ENCODE measurements at places on chromosomes 3 and 15. TPM values are rescaled to one million over a fixed set of nuclear protein-coding genes. Genes with fewer than 3 reads are reported as not detected.

DNA sequence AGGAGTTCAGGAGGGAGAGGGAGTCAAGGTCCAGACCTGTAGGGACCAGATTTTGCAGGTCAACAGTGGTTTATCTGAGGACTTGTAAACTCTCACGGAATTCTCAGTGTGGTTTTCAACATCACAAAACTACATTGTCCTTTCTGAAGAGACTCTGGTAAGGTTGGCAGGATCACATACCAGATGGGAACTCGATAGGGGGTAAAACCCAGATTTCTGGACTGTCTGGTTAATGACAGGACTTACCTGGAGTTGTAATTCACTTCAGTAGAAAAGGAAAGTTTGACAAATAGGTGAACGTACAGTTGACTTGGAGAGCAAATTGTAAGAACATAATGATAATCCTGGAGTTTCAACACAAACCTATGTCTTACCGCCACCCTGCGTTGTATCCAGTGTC, 5.3 kb downstream of the ITPR1 start:
- H3K4me1 ChIP-seq: peaks cover 9% of the 10 kb centered on the region
- H3K36me3 ChIP-seq: no peaks in the 10 kb centered on the region
- H3K27ac ChIP-seq: no peak overlapping the region
- DNase-seq: no peak
- H3K4me3 ChIP-seq: no peak overlapping the region
- peaks cover 28% of the 10 kb centered on the region for H3K27me3 ChIP-seq

The EPHB1 gene
- 12.5 TPM for total RNA-seq

DNA sequence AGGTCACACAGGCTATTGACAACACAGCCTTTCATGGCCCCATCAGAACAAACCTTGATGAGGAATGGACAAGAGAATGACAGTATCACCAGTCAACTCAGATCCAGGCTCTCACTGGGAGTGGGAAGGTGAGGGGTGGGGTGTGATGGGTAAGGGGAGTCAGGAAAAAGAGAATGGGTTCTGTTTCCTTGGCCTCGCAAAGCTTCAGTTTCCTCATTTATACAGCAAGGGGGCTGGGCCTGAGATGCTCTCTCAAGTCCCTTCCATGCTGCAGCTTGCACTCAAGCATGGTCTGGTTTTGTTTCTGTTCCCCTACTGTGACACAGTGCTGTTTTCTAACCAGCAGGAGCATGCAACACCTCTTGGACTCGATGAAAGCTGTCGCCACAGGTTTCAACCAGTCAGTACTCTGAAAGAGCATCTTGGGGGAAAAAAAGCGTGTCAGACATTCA, 65.7 kb upstream of the IL12A start:
- no peak overlapping the region for H3K27ac ChIP-seq
- no peak overlapping the region for H3K4me3 ChIP-seq
- no peaks in the 10 kb centered on the region for H3K36me3 ChIP-seq
- H3K4me1 ChIP-seq: no peaks in the 10 kb centered on the region

DNA sequence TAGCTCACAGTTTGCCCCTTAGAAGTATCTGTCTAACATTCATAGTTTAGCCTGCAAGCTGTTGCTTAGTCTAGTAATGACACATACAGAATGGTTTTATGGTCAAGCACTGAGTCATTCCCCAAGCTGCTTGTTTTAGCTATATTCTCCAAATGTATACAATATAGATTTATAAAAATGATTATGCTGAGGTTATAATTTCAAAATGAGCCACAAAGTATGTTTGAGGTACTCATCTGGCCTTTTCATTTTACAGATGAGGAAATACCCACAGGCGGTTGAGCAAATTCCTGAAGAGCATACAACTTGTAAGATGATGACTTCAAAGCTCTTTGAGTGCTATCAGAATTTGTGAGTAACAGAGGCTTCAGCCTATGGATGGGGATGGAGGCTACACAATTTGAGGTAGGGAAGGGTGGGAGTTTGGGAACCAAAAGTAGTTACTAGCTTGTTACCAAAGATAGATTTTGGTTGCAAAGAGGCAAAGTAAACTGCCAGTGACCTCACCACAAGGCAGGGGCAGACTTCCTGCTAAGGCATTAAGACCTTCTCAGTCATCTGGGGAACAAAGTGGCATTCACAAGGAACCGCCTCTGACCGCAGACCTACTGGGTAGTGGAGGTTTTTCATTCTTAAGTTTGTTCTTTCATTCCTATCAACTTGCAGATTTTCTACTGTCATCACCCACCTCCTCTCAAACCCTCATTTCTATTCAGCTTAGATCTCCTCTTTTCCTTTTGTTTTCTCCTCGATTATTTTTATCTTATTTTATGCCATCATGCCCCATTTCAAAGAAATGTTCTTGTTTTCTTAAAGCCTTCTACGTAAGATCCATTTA, 257.2 kb upstream of the NECTIN3 start:
- peak; percentile 2 for DNase-seq
- peaks cover 24% of the 10 kb centered on the region for H3K4me1 ChIP-seq
- H3K27me3 ChIP-seq: no peaks in the 10 kb centered on the region
- peak overlapping the region; percentile 79 for H3K27ac ChIP-seq
- peak overlapping the region; percentile 10 for H3K4me3 ChIP-seq
- H3K36me3 ChIP-seq: no peaks in the 10 kb centered on the region

- no peak for DNase-seq
- no peaks in the 10 kb centered on the region for H3K4me1 ChIP-seq
- no peaks in the 10 kb centered on the region for H3K27me3 ChIP-seq
- H3K4me3 ChIP-seq: no peak overlapping the region
- H3K36me3 ChIP-seq: no peaks in the 10 kb centered on the region
- no peak overlapping the region for H3K27ac ChIP-seq
Measured at GRCh38 chr3:67450153-67450552, 204.3 kb downstream of the SUCLG2 start.

- H3K27ac ChIP-seq: no peak overlapping the region
- H3K27me3 ChIP-seq: no peaks in the 10 kb centered on the region
- H3K36me3 ChIP-seq: no peaks in the 10 kb centered on the region
- no peak for DNase-seq
Measured at GRCh38 chr15:100727291-100727851, 125.0 kb downstream of the ASB7 start.

DNA sequence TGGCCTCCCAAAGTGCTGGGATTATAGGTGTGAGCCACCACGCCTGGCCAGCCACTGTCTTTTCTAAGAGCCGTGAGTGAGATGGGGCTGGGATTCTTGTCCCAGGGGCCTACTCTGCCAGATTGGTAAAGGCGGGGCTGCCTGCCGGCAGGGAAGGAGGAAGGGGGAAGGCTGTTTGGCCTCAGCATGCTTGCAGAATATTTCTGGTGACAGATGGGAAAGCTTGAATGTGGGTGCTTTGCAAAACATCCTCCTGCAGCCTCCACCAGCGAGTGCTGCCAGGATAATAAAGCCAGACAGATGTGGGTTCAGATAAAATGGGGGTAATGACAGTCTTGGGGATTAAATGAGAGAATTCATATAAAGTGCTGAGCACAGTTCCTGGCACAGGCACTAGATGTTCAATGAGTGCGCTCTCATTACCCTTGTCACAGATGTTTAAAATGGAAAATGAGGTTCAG, 19.8 kb upstream of the ACOX2 start:
- peaks cover 4% of the 10 kb centered on the region for H3K36me3 ChIP-seq
- peaks cover 5% of the 10 kb centered on the region for H3K4me1 ChIP-seq
- no peak overlapping the region for H3K27ac ChIP-seq
- H3K27me3 ChIP-seq: no peaks in the 10 kb centered on the region
- no peak overlapping the region for H3K4me3 ChIP-seq
- DNase-seq: no peak

The ZNF106 gene
- total RNA-seq: 69.6 TPM

The SPTBN5 gene
- 1.1 TPM for total RNA-seq

DNA sequence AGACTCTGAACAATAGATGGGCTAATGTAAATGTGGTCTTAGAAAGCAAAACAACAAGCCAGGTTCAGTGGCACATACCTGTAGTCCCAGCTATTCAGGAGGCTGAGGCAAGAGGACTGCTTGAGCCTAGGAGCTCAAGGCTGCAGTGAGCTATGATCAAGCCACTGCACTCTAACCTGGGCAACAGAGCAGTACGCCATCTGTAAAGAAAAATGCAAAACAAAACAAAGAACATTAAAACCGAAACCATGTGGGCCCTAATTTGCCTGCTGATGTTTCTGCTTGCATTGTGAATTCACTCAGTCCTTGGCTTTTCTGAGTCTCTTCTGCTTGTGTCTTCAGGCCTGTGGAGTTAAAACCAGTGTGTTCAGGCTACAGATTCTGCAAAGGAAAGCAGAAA, 56.7 kb downstream of the CCNL1 start:
- no peaks in the 10 kb centered on the region for H3K36me3 ChIP-seq
- H3K4me1 ChIP-seq: peaks cover 21% of the 10 kb centered on the region
- no peak for DNase-seq
- no peak overlapping the region for H3K27ac ChIP-seq
- H3K4me3 ChIP-seq: no peak overlapping the region
- no peaks in the 10 kb centered on the region for H3K27me3 ChIP-seq

The TLR9 gene
- total RNA-seq: not detected

The NCEH1 gene
- 2.3 TPM for total RNA-seq

DNA sequence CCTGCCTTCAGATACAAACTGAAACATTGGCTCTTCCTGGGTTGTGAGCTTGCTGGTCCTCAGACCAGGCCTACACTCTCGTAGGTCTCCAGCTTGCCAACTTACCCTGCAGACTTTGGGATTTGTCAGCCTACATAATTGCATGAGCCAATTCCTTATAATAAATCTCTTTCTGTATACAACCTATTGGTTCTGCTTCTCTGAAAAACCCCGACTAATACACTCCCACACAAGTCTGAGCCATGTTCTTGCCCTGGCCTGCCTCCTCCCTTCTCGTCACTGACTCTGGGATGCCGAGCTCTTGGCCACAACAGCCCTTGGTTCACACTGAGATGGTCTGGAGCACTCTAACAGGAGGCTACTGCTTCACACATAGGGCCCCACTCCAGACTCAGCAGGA, 9.5 kb downstream of the CYP19A1 start:
- no peaks in the 10 kb centered on the region for H3K27me3 ChIP-seq
- no peak overlapping the region for H3K27ac ChIP-seq
- H3K4me3 ChIP-seq: no peak overlapping the region
- H3K36me3 ChIP-seq: no peaks in the 10 kb centered on the region
- H3K4me1 ChIP-seq: no peaks in the 10 kb centered on the region

DNA sequence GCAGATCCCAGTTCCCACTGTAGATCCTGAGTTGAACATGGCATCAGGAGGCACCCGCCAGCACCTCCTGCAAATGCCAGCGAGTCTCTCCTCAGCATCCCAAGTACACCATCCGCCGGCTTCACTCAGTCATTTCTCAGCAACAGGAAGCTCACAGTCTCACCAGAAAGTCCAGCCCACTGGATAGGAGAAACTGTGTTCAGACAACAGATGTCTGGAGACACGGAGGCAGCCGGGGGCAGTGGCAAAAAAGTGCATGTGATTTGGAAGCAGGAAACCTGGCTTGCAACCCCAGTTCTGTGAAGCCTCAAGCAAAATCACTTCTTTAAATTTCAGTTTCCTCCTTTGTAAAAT, 68.7 kb downstream of the SRGAP3 start:
- no peak overlapping the region for H3K4me3 ChIP-seq
- H3K4me1 ChIP-seq: peaks cover 63% of the 10 kb centered on the region
- H3K27ac ChIP-seq: no peak overlapping the region

DNA sequence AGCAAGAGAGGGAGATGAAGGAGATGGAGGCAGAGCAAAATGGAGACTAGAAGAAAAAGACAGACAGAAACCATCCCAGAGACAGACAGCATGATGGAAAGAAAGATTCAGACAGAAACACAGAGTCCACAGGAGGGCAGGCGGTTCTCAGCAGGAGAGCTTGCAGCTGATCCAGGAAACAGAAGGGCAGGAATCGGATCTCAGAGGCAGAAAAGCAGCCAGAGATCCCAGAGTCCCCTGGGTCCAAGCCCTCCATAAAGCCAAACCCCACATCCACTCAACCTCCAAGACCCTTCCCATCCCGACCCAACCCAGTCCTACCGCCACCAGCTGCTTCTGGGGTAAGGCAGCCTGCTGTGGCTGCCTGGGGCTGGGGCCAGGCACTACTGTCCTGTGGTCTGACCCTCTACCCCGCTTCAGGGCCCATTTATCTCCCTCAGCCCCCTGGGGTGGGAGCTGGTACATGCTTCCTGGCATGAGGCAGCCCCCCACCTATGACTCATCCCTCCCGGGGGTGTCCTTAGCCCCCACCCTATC, at the start of gene UCN2:
Gene UCN2, minus strand, starts transcription at position 400 of the 537 bp plus-strand sequence. CDS start 657 bp downstream, outside the sequence.
- no peaks in the 10 kb centered on the region for H3K36me3 ChIP-seq
- H3K27ac ChIP-seq: peak within 1 kb of the TSS; percentile 98
- peaks cover 40% of the 10 kb centered on the region for H3K4me1 ChIP-seq
- H3K4me3 ChIP-seq: no peak within 1 kb of the TSS
- H3K27me3 ChIP-seq: no peaks in the 10 kb centered on the region

The ARGFX gene
- not detected for total RNA-seq

DNA sequence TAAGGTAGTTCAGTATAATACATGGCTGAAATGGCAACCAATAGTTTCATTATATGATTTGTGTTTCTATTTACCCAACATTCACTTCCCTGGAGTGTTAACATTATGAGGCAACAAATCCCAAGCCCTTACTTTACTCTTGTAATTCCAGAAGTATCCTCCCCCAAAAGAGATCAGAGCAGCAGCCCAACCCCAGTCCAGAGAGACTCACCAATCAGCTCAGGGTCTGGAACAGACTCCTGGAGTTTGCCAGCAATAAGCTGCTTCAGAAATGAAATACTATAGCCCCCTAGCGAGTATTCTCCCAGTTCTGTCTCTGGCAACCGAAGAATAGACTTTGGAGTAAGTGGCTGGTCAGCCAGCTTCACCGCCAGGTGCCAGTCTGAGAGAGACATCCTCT, 2.5 kb downstream of the UBL7 start:
- no peak for DNase-seq
- peak overlapping the region; percentile 70 for H3K4me3 ChIP-seq
- H3K27me3 ChIP-seq: no peaks in the 10 kb centered on the region
- peaks cover 8% of the 10 kb centered on the region for H3K36me3 ChIP-seq
- peaks cover 51% of the 10 kb centered on the region for H3K4me1 ChIP-seq

GRCh38 chr3:132245552-132246142, 71.6 kb upstream of the ACP3 start:
- no peak for DNase-seq
- H3K36me3 ChIP-seq: no peaks in the 10 kb centered on the region
- peaks cover 13% of the 10 kb centered on the region for H3K27me3 ChIP-seq
- H3K4me3 ChIP-seq: no peak overlapping the region
